ENCODE measurements at places on chromosomes 5 and 9.
A peak's percentile ranks its signal among the peaks of the same experiment; 100 is the strongest.

- H3K36me3 ChIP-seq, result peaks cover 28% of the 10 kb centered on the region
- H3K4me3 ChIP-seq, result no peak overlapping the region
- DNase-seq, result no peak
- H3K4me1 ChIP-seq, result peaks cover 9% of the 10 kb centered on the region
- H3K27ac ChIP-seq, result no peak overlapping the region
Observed at GRCh38 chr9:137787381-137787780, 90.2 kb upstream of the CACNA1B start.

- no peaks in the 10 kb centered on the region for H3K36me3 ChIP-seq
- no peak overlapping the region for H3K27ac ChIP-seq
- no peaks in the 10 kb centered on the region for H3K4me1 ChIP-seq
- DNase-seq, result no peak
- no peaks in the 10 kb centered on the region for H3K27me3 ChIP-seq
Observed at GRCh38 chr5:79349047-79349446, 113.1 kb downstream of the JMY start.

GRCh38 chr9:86282979-86283535 lies 719 bp upstream of the ISCA1 start:
- no peak for DNase-seq
- peak overlapping the region; percentile 90 for H3K27ac ChIP-seq
- H3K4me1 ChIP-seq, result peaks cover 23% of the 10 kb centered on the region
- H3K36me3 ChIP-seq, result no peaks in the 10 kb centered on the region
- H3K27me3 ChIP-seq, result no peaks in the 10 kb centered on the region

- no peak for DNase-seq
- H3K27ac ChIP-seq, result no peak overlapping the region
- no peak overlapping the region for H3K4me3 ChIP-seq
- no peaks in the 10 kb centered on the region for H3K36me3 ChIP-seq
- no peaks in the 10 kb centered on the region for H3K27me3 ChIP-seq
Observed at GRCh38 chr9:8430945-8431344, 631.4 kb upstream of the DMAC1 start.

DNA sequence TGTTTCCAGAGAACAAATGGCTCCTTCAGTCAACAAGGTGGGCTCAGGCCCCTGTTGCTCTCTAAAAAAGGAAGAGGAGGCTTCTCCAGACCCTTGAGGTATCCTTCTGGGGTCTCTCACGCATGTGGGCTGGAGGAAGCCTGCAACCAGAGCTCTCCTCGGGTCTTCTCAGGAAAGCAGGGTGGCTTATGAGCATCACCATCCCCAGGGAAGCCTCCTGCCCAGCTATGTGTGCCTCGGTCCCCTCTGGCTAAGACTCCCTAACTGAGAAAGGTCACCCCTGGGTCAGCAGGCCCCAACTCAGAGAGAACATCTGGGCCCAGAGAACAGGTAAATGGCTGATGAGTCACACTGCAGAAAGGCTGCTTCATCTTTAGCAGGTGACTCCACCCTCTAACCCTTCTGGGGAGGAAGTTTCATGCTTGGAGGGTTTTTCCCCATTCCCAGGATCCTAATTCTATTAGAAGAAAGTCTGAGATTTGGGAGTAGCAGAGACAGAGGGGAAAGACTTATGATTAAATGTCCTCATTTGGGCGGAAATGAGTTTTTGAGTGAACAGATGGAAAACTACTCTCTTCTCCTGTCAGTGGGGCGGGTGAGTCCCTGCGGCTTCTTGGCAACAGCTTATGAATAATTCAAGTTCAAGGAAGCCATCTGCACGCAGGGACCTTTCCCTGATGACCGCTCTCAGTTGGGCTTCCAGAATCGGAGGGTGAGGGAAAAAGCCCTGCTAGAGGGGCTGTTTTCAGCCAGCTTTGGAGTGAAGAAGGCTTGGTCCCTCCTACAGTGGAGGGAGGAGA lies 41.9 kb downstream of the TGFBI start:
- H3K27me3 ChIP-seq, result peaks cover 11% of the 10 kb centered on the region
- H3K27ac ChIP-seq, result no peak overlapping the region
- DNase-seq, result no peak

GRCh38 chr9:70484232-70485130 lies 70.0 kb upstream of the KLF9 start:
- H3K27me3 ChIP-seq, result no peaks in the 10 kb centered on the region
- H3K36me3 ChIP-seq, result no peaks in the 10 kb centered on the region
- H3K4me3 ChIP-seq, result no peak overlapping the region
- H3K4me1 ChIP-seq, result no peaks in the 10 kb centered on the region

DNA sequence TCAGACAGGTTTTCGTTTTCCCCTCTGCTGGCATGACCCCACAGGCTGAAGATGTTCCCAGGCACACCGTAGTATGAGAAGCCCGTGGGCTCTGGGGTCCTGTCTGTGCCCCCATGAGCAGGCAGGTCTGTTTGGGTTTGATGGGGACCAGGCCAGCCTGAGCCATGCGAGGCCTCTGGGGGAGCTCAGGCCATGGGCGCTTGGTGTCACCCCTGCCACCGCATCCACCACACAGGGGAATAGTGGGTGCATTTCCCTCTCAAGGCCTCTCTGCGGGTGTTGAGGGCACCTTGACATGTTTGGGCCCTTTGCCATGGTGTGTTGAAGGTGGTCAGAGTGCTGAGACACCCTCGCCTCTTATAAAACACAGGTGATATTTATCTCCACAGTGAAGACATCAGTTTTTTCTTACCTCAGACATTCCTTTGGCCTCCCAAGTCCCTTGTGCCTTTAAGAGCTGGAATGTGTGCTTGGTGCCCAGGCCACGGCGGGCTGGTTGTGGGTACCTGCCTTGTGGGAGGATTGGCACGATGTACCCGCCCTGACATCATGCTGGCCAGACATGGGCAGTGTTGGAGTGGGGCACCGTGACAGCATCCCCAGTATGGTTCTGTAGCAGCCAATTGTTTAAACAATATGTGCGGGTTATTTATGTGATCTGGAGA lies 68.3 kb downstream of the WNK2 start:
- H3K27me3 ChIP-seq, result peaks cover 3% of the 10 kb centered on the region
- no peak overlapping the region for H3K4me3 ChIP-seq
- no peak for DNase-seq
- H3K4me1 ChIP-seq, result no peaks in the 10 kb centered on the region
- H3K36me3 ChIP-seq, result no peaks in the 10 kb centered on the region

DNA sequence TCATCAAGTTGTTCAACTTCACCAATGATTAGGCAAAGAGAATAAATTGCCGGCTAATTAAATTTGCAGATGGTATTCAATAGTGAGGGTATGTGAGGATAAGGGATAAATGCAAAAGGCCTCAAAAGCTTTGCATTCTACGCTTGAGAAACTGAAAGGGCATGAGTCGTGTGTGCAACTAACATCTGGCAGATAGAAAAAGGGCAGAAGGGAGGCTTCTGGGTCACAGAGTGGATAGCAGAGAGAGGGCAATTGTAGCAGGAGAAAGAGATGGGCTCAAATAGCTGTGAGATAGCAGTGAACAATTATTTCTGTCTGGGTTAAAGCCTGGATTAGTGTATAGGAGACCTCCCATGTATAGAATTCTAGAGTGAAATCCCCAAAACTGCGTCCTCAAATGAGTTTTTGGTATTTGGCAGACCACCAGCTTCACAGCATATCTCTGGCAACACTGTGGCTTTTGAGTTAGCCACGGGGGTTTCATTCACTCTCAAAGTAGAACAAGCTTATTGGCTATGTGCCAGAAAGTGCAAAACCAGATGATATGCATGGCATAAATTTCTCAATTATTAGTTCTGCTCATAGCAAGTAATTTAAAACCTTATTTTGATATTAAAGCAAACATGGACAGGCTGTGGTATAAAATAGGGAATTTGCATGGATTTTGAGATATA lies 586.3 kb downstream of the BRINP1 start:
- no peaks in the 10 kb centered on the region for H3K4me1 ChIP-seq
- no peak for DNase-seq
- no peak overlapping the region for H3K4me3 ChIP-seq
- H3K27ac ChIP-seq, result no peak overlapping the region
- no peaks in the 10 kb centered on the region for H3K36me3 ChIP-seq
- H3K27me3 ChIP-seq, result no peaks in the 10 kb centered on the region

- no peaks in the 10 kb centered on the region for H3K4me1 ChIP-seq
- H3K27me3 ChIP-seq, result no peaks in the 10 kb centered on the region
- no peaks in the 10 kb centered on the region for H3K36me3 ChIP-seq
- H3K4me3 ChIP-seq, result no peak overlapping the region
- H3K27ac ChIP-seq, result no peak overlapping the region
Observed at GRCh38 chr5:92889140-92889539, 691.9 kb downstream of the NR2F1-AS1 start.

DNA sequence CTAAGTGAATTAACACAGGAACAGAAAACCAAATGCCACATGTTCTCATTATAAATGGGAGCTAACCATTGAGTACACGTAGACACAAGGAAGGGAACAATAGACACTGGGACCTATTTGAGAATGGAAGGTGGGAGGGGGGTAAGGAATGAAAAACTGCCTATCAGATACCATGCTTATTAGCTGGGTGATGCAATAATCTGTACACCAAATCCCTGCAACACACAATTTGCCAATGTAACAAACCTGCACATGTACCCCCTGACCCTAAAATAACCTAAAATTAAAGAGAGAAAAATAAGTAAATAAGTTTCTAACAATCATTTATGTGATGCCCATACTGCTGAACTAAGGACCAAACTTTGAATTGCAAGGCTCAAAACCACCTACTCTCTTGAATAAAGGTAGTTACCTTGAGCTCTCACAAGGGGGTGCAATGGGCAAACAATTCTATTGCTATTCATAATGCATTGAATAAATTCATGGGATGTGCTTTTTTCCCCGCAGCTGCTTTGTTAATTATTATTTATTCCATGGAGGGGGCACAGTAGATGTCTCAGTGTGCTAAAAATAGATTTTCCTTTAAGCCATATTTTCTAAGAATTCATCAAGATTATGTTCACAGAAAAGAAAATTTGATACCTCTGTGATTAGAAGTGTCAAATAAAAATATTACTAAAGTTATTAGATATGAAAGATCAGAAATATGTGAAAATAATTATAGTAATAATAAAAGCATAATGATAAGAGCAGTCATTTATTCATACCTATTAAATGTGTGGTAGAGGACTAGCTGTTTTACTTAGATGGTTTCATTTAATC lies 76.2 kb upstream of the PTPN3 start:
- no peaks in the 10 kb centered on the region for H3K4me1 ChIP-seq
- peaks cover 2% of the 10 kb centered on the region for H3K27me3 ChIP-seq
- H3K4me3 ChIP-seq, result no peak overlapping the region
- no peak for DNase-seq
- no peak overlapping the region for H3K27ac ChIP-seq

GRCh38 chr9:135088979-135089847 lies 1.7 kb downstream of the OLFM1 start:
- H3K36me3 ChIP-seq, result no peaks in the 10 kb centered on the region
- DNase-seq, result no peak
- no peak overlapping the region for H3K27ac ChIP-seq
- H3K27me3 ChIP-seq, result no peaks in the 10 kb centered on the region
- no peaks in the 10 kb centered on the region for H3K4me1 ChIP-seq
- no peak overlapping the region for H3K4me3 ChIP-seq

DNA sequence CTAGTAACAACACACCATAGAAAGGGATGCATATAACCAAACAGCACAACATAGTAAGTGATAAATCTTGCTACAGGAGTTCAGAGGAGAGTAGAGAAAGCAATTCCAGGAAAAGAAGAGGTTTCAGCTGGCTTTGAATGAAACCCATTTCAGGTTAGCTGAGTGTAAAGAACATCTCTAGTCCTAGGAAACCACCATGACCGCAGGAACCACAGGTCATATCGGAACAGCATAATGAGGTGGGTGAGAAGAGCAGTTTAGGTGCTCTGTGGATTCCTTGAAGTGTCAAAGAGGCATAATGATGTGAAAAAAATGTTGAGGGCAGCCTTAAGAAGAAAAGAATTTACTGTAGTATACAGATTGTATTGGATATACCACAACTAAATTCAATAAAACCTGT lies 507.5 kb downstream of the MTRR start:
- no peak overlapping the region for H3K27ac ChIP-seq
- H3K4me3 ChIP-seq, result no peak overlapping the region
- DNase-seq, result no peak
- H3K4me1 ChIP-seq, result no peaks in the 10 kb centered on the region
- no peaks in the 10 kb centered on the region for H3K27me3 ChIP-seq
